ENCODE measurements at places on chromosomes 3 and 15. TPM values are rescaled to one million over a fixed set of nuclear protein-coding genes. Genes with fewer than 3 reads are reported as not detected.

GRCh38 chr15:70605606-70606410 is 157.6 kb downstream of the UACA start:
- no peak overlapping the region for H3K4me3 ChIP-seq
- H3K27ac ChIP-seq, result no peak overlapping the region
- H3K36me3 ChIP-seq, result no peaks in the 10 kb centered on the region
- H3K27me3 ChIP-seq, result no peaks in the 10 kb centered on the region

GRCh38 chr3:46455231-46456115 is 9.2 kb downstream of the LTF start:
- DNase-seq, result no peak
- no peaks in the 10 kb centered on the region for H3K4me1 ChIP-seq
- no peak overlapping the region for H3K4me3 ChIP-seq
- H3K36me3 ChIP-seq, result no peaks in the 10 kb centered on the region
- H3K27me3 ChIP-seq, result peaks cover 19% of the 10 kb centered on the region

DNA sequence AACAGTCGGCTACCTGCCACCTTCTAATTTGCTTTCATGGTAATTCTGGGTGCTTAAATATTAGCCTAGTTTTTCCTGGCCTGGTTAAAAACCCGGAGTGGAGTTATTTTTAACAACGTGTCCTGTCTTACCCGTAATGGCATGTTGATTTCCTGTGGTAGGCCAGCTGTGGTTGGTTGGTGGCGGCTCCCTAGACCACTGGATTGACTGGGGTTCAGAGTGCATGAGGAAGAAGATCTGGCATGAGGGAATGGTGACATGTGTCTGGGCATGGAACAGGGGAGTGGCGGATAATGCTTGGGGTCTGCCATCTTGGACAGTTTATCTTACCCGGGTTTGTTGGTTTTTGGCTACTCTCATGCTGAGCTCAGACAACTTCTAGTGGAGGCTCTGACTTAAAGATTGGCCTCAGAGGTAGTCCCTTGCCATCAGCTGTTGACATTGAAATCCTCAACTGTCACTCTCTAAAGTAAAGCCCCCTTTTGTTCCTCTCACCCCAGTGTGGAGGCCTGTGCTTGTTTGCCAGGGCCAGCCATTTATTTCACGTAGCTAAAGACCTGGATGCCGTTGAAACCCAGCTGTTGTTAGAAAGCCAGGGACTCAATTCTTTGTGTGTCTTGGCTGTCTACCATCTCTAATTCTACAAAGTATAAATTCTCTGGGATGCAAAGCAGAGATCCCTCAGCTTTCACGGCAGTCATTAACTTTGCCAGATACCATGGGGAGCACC is 81.6 kb downstream of the DNASE1L3 start:
- H3K4me3 ChIP-seq, result no peak overlapping the region
- H3K4me1 ChIP-seq, result no peaks in the 10 kb centered on the region
- DNase-seq, result no peak

DNA sequence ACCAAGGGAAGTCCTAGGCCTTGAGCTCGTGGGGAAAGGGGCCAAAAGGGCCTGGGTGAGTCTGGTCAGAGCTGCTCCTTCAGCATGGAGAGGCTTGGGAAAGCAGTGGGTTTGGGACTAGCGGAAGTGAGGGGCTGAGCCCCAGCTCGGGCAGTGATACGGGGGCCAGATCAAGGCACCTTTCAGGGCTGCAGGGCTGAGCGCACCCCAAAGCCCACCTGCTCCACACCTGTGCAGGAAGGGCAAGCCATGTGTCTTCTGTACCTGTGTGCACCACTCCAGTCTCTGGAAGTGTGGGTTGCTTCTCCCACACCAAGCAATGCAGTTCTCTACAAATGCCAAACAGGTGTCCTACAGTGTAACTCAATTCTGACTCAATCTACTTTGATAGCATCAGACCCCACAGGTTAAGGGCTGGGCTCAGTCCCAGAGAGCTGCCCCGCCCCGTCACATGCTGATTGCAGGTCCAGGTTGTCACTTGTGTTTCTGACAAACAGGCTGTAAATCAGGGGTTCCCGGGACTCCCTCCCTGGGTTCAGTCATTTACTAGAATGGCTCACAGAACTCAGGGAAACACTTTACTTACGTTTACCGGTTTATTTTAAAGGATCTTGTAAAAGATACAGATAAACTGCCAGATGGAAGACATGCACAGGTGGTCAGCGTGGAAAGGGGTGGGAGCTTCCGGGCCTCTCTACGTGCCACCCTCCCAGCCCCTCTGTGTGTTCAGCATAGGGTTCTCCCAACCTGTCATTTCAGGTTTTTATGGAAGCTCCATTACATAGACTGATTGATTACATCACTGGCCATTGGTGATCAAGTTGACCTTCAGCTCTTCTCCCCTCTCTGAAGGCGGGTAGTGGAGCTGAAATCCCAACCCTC is 28.8 kb upstream of the KLF13 start:
- no peaks in the 10 kb centered on the region for H3K27me3 ChIP-seq
- H3K4me3 ChIP-seq, result no peak overlapping the region

- no peak for DNase-seq
- H3K4me3 ChIP-seq, result no peak overlapping the region
- no peaks in the 10 kb centered on the region for H3K4me1 ChIP-seq
- no peak overlapping the region for H3K27ac ChIP-seq
Observed at GRCh38 chr15:72994534-72995177, 57.6 kb upstream of the NEO1 start.

- no peak overlapping the region for H3K4me3 ChIP-seq
- no peak overlapping the region for H3K27ac ChIP-seq
- no peaks in the 10 kb centered on the region for H3K4me1 ChIP-seq
- H3K27me3 ChIP-seq, result no peaks in the 10 kb centered on the region
- DNase-seq, result peak; percentile 20
Observed at GRCh38 chr3:14472471-14473351, 67.4 kb downstream of the GRIP2 start.

DNA sequence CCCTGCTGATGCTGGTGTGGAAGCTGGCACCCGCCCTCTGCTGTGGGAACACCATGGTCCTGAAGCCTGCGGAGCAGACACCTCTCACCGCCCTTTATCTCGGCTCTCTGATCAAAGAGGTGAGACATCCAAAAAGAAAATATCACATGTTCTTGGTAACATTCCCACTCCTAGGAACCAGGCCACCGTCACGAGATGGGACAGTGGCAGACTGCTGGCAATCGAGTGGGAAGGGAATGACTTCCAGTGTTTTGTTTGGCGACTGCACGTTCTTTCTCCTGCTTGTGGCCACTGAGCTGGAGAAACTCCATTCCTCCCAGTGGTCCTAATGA is 14.3 kb downstream of the ALDH1A3 start:
- H3K36me3 ChIP-seq, result no peaks in the 10 kb centered on the region
- H3K27ac ChIP-seq, result no peak overlapping the region
- no peak overlapping the region for H3K4me3 ChIP-seq
- H3K27me3 ChIP-seq, result peaks cover 15% of the 10 kb centered on the region
- no peak for DNase-seq
- no peaks in the 10 kb centered on the region for H3K4me1 ChIP-seq

DNA sequence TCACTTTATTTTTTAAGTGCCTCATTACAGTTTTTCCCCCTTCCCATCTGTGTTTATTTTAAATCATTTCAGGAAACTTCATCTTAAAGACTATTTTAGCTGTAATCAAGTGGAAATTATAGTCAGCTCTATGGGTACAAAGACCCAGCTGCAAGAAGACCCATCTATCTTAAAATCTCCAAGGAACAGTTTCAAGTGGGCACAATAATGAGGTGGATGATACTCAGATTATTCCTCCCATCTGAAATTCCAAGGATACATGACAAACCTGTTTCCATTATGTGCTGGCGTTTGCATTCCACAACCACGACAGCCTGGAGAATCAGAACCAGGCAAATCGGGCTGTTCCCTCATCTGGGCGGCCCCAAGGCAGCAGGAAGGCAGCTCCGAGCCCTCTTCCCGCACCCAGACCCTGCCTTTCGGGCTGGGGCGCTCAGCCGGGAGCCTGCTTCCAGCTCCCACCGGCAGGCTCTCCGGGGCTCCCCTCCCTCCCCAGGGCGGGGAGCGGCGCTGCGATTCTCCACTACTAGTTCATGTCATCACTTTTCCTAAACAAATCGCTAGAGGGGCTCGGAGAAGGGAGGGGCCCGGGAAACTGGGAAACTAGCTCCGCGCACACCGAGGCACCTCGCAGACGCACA is at the start of gene MGLL:
MGLL (minus strand) TSS at position 475 of the 641 bp plus-strand sequence; CDS start at position 278, 197 bp downstream.
- H3K36me3 ChIP-seq, result no peaks in the 10 kb centered on the region
- H3K4me1 ChIP-seq, result no peaks in the 10 kb centered on the region
- DNase-seq, result no peak
- H3K27me3 ChIP-seq, result peaks cover 31% of the 10 kb centered on the region
- H3K27ac ChIP-seq, result no peak within 1 kb of the TSS

- DNase-seq, result no peak
- no peak overlapping the region for H3K27ac ChIP-seq
- H3K36me3 ChIP-seq, result no peaks in the 10 kb centered on the region
- peaks cover 34% of the 10 kb centered on the region for H3K4me1 ChIP-seq
Observed at GRCh38 chr15:37016231-37016630, 84.1 kb downstream of the MEIS2 start.

GRCh38 chr3:181425074-181425473 is 286.7 kb upstream of the SOX2 start:
- H3K36me3 ChIP-seq, result no peaks in the 10 kb centered on the region
- no peaks in the 10 kb centered on the region for H3K4me1 ChIP-seq
- no peak overlapping the region for H3K27ac ChIP-seq
- no peak overlapping the region for H3K4me3 ChIP-seq
- no peak for DNase-seq

DNA sequence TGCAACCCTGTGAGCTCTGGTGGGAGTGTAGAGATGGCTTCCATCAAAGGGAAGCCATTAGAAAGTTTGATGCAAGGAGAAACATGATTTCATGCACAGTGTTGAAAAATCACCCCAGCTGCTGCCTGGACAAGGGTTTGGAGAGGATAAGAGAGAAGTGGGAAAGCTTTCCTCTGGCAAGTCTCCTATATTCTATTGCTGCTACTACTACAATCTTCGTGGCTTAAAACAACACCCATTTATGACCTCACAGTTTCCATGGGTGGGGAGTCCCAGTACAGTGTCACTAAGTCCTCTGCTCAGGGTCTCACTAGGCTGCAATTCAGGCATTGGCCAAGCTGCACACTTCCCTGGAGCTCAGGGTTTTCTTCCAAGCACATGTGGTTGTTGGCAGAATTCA is 229.3 kb downstream of the TAFA4 start:
- H3K4me1 ChIP-seq, result no peaks in the 10 kb centered on the region
- no peaks in the 10 kb centered on the region for H3K36me3 ChIP-seq
- no peak for DNase-seq
- no peaks in the 10 kb centered on the region for H3K27me3 ChIP-seq
- no peak overlapping the region for H3K4me3 ChIP-seq

Gene SLC24A1
- 5.9 TPM for polyA plus RNA-seq

Gene SPCS1
- 84.6 TPM for polyA plus RNA-seq
